Hematopoietic multipotent progenitor cell treated with erythropoietin and hydrocortisone succinate and interleukin-3 and kit ligand, for 6 days (in vitro differentiated cells): ENCODE measurements at places on chromosomes 3 and 15.

- peak; percentile 84 for DNase-seq
Observed at GRCh38 chr15:33215941-33216872, 21.7 kb upstream of the FMN1 start.

- DNase-seq, result no peak
Observed at GRCh38 chr3:43861635-43862034, 170.9 kb downstream of the ABHD5 start.

DNA sequence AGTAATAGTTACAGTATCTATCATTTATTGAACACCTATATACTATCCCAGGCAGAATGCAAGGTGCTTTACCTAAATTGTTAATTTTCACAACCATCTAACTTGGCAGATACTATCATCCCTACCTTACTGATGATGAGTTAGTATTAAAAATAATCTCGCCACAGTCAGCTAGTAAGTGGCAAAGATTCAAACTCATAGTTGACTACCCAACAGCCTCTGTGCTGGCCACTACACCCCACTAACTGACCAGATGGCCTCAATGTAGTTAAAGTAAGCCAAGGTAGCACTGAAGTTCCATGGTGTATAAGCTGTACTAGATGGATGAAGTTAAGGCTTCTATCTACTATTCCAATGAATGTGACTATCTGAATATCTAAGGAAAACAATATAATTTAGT is 44.8 kb downstream of the PEAK1 start:
- DNase-seq, result no peak

GRCh38 chr3:30007668-30008067 is 598.7 kb upstream of the TGFBR2 start:
- peak; percentile 3 for DNase-seq

- no peak for DNase-seq
Observed at GRCh38 chr3:189071446-189071845, 100.3 kb upstream of the TPRG1 start.

DNA sequence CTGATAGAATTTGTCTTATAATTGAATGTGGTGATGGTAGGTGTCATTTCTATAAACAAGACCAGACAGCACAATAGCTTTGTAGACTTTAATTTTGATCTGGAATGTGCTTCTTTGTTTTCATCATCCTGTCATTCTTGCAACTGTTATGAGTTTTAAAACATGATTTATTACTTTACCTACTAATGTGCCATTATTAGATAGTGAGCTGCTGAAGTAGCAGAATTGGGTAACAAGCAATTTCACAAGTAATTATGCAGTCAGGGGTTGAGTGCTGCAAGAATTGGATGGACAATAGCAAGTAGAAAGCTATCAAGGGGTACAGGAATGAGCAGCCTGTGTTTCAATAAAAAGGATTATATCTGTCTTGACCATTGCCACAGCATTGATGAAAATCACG is 975.6 kb downstream of the ROBO1 start:
- DNase-seq, result no peak

DNA sequence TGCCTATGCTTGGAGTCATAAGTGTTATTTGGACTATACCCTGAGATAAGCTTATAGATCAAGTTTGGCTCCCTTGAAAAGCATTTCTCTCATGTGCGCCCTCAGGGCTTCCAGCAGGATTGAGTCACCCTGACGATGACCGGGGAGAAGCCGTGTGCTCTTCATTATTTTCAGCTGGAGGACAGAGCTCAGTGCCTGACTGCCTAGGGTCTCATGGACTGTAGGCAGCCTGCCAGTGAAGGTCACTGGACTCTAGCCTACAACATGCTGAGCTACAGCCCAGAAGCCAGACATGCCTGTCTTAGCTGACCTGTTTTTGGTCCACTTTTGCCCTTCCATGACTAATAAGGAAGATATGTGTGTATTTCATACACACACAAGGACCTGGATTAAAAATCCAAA is 31.6 kb upstream of the NUDT16 start:
- DNase-seq, result no peak

- peak; percentile 72 for DNase-seq
Observed at GRCh38 chr15:56244038-56244810, 545 bp upstream of the RFX7 start.

GRCh38 chr3:129345971-129346370 is 67.3 kb downstream of the HMCES start:
- no peak for DNase-seq

- peak; percentile 48 for DNase-seq
Observed at GRCh38 chr15:52232327-52232726, 41.1 kb upstream of the GNB5 start.

- DNase-seq, result no peak
Observed at GRCh38 chr3:53402326-53402725, 55.0 kb upstream of the DCP1A start.

DNA sequence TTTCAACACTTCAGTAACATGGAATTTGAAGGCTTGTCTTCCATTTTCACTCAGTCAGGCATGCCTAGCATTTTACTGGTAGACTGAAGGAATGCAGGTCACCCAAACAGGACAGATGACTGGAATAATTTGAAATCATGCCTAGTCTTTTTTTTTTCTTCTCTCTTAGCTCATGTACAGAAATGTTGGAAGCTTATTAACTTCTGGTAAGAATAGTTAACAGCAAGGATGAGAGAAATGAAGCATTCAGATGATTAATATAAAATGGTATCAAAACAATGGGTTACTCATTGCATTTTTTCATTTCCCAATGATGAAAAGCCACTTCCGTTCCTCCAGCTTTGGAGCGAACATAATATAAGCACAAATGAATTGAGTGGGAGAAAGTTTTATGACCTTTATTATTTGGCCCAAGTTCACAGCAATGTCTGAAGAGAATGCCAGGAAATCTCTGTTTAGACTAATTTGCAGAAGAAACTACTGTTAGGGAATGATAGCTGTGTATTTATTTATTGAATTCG is 431.6 kb upstream of the RASGRP1 start:
- DNase-seq, result no peak

DNA sequence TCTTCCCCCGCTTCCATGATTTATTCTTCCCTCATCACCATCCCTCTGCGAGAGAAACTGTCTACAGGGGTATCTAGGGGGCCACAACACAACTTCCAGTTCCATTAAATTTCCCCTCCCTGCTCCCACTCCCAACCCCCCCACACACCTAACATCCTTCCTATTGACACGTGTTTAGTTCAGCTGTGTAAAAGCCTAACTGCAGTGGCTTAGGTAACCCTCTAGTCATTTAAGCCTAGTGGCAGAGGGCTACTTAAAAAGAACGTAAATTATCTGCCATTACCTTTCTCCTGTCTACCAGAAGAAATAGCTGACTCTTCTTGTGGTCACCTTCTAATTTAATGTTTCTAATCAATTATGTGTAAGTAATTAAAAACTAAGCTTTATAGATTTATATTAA is 56.3 kb downstream of the ZNF148 start:
- no peak for DNase-seq

- no peak for DNase-seq
Observed at GRCh38 chr15:73258271-73259108, 110.3 kb downstream of the HCN4 start.

DNA sequence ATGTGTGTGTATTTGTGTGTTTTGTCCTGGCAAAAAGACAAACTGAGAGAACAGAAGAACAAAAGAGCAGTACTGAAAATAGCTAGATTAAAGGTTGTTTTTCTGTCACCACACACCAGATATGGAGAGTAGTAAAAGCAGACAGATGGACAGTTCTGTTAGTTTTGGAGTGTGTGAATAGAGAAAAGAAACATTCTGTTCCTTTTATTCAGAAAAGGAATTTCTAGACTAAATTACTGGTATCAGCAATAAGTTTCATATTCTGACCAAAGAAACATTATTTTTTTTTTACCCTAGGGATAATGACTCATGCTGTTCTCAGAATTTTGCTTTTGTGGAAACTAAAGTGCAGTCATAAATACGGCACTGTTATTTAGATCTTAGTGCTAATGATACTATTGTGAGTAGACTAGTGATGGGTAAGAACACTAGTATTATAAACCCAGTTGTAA is 32.9 kb downstream of the PIK3CA start:
- peak; percentile 36 for DNase-seq

DNA sequence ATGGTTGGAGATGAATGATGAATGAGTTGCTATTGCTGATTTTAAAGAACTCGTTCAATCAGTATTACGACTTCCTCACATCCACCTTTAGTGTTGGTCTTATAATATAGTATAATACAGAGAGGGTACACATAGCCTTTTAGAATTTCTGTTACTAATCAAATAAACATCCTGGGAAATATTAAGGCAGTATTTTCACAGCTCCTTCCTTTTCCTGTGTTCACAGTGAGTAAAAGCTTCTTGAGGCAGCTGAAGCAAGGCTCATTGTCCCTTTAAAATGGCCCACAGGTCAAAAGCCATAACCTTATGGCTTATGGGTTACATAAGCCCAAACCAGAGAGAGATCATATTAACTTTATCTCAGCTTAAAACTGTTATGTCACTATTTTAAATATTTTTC is 1.3 kb upstream of the BTLA start:
- DNase-seq, result no peak

DNA sequence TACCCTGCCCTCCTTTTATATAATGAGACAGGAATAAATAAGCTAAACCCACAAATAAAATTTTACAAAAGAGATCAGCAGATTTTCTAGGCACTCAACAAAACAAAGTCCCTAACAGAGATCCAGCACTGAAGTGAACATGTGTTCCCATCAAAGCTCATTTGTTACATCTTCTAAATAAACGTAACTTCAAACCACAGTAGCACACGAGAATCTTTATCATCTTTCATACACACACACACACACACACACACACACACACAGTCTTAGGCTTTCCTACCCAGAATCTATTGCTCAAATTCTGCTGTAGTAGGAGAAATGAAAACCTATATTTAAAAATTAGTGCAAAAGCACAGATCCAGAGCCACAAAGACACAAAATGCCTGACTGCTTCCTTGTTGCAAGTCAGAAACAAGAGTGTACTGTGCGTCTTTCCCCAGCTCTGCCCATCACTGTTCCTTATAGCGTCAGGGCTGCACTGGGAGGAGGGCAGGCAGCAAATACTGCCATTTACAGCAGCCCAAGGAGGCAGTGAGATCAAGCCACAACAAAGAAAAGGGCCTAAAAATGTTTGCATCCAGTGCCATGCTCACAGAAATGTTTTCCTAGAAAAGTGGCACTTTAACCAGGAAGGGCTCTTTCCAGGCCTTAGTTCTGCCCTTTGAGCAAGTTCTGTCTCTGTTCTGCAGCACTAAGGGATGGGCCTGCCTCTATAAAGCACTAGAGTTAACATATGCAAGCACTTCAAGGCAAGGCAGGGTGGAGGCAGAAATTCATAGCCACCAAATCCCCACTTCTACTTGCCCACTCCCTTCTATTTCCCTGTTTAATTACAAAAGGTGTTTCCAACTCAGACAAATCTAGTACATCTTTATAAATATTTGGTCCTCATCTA is 6.0 kb downstream of the IP6K1 start:
- DNase-seq, result no peak

DNA sequence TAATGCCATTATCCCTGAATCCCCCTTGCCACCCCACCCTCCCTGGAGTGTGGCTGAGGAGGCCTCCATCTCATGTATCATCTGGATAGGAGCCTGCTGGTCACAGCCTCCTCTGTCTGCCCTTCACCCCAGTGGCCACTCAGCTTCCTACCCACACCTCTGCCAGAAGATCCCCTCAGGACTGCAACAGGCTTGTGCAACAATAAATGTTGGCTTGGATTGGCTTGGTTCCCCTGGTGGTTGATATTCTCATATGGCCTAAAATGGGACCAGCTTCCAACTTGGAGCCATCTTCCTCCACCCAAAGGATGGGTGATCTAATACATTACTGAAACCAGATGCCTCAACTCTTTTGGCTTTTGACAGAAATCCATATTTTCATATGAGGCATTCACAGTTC is 34.9 kb downstream of the VIPR1 start:
- no peak for DNase-seq

DNA sequence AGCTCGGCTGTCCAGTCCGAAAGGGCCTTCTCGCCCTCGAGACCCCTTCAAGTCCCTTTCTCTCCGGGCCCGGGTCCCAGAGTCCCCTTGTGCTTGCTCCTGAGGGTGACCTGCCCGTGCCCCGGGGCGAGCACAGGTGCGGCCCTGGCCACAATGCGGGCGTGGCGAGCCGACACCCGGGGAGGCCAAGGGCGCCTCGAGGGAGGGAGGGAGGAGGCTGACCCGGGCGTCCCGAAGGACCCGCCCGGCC is 810 bp upstream of the MEF2A start:
- no peak for DNase-seq

GRCh38 chr15:40055576-40056293 is 16.8 kb upstream of the SRP14 start:
- no peak for DNase-seq

- no peak for DNase-seq
Observed at GRCh38 chr15:62639906-62640605, 402.5 kb upstream of the TPM1 start.

DNA sequence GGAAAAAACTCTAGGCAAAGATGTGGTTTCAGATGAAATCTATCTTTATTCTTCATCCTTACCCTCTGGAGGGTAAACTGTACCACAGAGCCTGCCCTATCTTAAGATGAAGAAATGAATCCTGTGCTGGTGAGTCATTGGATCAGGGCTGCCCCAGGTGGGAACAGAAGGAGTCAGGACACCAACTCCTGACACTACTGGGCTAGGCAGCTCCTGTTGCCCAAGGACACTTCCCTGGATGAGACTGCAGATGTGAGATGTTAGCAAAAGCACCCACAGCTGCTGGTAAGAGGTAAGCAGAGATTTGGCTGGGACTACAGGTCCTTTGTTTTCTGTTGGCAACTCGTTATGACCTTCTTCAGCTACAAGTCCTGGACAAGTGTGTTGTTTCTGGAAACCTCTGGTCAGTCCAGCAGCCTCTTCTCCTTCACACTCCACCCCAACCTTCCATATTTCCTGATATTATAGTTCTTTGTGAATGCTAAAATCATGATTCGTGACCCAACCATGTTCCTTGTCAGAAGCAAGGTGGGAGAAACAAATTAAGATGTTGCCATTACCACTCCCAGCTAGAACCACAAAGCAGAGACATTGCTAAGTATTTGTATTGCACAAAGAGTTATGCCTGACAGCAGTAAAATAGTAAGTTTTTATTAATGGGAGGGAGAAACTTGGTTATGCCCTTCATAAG is 104.2 kb upstream of the TGFBR2 start:
- no peak for DNase-seq

- no peak for DNase-seq
Observed at GRCh38 chr3:172070269-172070668, 30.9 kb downstream of the FNDC3B start.

DNA sequence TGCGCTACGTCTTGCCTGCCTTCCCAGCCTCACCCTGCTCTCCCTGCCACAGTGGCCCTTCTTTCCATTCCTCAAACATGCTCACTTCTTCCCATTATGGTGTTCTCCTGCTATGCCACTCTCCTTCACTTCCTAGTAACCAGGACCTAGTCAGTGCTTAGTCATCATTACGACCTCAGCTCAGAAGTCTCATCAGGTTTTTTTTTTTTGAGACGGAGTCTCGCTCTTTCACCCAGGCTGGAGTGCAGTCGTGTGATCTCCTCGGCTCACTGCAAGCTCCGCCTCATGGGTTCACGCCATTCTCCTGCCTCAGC is 149.5 kb downstream of the GREM1 start:
- DNase-seq, result no peak

GRCh38 chr3:125078951-125079674 is 23.3 kb upstream of the HEG1 start:
- DNase-seq, result no peak

- no peak for DNase-seq
Observed at GRCh38 chr3:145259166-145259880, 901.7 kb downstream of the PLOD2 start.
